ENCODE measurements at places on chromosomes 1 and 21.

DNA sequence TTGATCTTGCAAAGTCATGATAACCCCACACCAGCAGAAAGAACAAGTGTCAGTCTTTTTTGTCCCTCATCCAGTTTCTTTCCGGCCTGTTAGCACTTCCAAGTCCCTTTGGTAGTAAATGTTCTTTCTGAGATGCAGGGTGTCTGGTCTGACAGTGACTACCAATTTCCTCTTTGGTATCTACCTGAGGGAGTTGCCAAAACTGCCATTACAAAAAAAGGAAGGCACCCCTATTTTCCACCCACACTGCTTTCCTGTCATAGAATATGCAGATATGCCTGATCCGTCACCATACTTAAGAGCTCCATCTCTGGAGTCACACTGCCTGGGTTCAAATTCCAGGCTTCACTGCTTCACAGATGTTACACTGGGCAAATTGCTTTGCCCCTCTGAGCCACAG is 72.4 kb downstream of the ZNF281 start:
- DNase-seq: no peak

DNA sequence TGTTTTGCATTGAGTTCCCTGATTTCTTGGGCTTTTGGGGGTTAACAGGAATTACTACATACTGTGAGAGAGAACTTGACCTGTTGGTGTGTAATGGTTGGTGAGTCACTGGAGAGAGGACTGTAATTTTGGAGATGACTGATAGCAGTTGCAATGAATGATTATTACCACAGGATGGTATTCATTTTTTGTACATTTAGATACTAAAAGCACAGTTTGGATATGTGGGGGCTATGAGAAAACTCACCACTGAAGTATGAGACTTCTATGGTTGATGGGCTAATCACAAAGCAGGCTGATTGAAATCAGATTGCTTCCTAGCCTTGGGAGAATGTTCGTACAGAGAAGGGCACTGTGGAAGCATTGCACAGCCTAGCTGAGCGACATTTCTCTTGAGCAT is 1571.3 kb upstream of the PRMT6 start:
- no peak for DNase-seq

DNA sequence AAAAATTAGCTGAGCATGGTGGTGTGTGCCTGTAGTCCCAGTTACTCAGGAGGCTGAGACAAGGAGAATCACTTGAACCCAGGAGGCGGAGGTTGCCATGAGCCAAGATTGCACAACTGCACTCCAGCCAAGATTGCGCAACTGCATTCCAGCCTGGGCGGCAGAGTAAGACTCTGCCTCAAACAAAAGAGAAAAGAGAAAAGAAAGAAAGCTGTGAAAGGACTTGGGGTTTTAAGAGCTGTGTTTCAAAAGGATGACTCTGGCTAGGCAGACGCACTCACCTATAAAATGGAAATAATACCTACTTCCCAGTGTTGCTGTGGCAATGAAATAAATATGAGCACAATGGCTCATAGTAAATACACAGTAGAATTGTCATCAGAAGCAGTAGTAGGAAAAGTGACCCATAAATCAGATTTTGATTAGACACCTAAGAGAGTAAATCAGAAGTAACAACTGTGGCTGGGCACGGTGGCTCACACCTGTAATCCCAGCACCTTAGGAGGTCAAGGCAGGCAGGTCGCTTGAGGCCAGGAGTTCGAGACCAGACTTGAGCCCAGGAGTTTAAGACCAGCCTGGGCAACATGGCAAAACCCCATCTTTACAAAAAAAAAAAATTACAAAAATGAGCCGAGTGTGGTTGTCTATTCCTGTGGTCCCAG is 45.9 kb upstream of the PUM1 start:
- peak; percentile 15 for DNase-seq

- peak; percentile 30 for DNase-seq
Observed at GRCh38 chr21:41643246-41643966, 123.4 kb downstream of the RIPK4 start.

GRCh38 chr1:163813251-163813650 is 491.5 kb downstream of the NUF2 start:
- no peak for DNase-seq

GRCh38 chr1:67850151-67850551 is 16.9 kb upstream of the GNG12 start:
- no peak for DNase-seq

DNA sequence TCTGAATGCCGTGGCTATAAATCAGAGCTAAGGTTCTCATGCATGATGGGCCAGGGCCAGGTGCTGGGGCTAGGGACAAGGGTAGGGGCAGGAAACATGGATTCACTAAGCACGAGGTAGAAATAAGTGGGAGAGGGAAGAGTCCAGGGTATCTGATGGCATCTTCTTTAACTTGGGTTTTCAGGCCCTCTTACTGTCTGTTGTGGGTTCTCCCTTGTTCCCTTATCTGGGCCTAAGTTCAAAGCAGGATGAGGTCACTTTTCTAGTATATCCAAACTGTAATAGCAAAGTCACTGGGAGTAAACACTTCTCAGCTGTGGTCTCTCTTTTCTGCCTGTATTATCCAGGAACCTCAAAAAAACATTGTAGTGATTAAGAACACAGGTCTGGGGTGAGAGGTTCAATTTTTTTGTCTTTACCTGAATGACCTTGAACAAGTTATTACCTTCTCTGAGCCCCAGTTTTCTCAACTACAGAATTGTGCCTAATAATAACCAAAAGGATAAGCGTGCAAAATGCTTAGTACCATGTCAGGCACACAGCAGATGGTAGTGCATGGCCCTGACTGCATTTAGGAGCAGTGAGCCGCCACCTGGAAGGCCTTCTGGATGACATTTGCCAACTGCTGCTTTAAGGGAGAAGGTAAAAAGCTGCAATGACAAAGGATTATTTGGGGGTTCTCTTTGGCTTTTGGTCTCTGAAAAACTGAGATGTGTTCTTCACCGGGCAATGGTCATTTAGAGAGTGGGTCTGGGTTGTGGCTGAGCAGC is 53.6 kb upstream of the A3GALT2 start:
- no peak for DNase-seq

GRCh38 chr1:61620536-61620935 is 104.4 kb downstream of the TM2D1 start:
- DNase-seq: no peak

GRCh38 chr21:26117972-26118367 is 52.6 kb downstream of the APP start:
- no peak for DNase-seq

GRCh38 chr1:5896706-5897660 is 95.2 kb downstream of the NPHP4 start:
- no peak for DNase-seq

DNA sequence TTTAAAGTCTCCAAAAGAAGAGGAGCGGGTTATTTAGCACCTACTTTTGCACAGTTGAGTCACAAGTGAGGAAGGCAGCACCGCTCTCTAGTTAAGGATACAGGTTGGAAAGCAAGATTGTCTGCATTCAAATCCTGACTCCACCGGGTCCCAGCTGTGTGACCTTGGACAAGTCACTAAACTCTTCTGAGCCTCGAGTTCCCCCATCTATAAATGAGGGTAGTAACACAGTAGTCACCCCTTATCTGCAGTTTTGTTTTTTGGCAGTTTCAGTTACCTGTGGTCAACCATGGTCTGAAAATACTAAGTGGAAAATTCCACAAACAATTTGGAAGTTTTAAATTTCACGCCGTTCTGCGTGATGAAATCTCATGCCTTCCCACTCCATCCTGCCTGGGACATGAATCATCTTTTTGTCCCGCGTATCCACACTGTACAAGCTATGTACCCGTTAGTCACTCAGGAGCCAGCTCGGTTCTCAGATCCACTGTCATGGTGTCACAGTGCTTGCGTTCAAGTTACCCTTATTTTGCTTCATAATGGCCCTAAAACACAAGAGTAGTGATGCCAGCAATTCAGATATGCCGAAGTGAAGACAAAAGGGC is 49.4 kb downstream of the CAPZB start:
- no peak for DNase-seq

- no peak for DNase-seq
Observed at GRCh38 chr1:204250428-204251030, 36.7 kb upstream of the GOLT1A start.

DNA sequence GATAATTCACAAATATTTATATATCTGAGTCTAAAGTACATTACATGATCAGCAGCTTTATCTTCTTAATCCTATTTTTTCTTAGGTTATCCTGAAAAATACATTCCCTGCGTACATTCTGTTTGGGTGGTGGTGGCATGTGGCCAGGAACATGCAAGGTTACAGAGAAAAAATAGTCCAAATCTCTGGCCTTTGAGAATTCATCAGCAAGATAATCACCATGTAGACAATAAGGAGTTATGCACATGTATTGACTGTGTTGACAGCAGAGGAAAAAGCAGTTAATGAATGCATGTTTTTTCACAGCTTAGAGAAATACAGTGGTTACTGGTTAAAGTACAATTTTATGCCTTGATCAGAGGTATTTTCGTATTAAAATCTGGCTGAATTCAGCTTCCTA is 49.0 kb downstream of the ABCA4 start:
- DNase-seq: no peak

DNA sequence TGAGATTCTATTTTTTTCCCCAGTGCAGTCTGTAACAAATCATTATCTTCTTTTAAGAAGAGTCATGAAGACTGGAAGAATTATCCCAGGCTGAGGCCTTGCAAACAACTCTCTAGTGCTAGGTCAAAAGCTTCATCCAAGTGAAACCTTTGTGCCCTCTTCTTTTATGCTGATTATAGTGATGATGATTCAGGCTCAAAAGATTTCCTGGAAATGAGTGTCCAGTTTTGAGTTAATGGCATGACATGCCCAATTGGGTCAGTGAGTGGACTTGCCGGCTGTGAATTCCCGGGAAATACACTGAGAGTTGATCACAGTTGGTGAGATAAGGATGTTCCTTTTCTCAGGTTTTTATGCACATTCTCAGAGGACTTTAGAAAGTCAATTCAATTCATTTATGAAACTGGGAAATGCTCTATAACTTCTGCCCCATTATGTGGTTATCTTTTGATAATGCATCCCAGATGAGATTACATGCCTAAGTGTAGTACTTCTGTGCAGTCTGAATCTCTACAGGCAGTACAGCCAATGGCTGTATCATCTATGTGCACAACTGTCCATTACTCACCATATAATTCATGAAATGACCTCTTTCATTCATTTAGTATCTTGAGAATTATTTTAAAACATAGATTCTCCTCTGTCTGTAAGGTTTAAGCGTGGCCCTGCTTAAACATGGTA is 66.2 kb downstream of the S1PR1 start:
- DNase-seq: no peak

DNA sequence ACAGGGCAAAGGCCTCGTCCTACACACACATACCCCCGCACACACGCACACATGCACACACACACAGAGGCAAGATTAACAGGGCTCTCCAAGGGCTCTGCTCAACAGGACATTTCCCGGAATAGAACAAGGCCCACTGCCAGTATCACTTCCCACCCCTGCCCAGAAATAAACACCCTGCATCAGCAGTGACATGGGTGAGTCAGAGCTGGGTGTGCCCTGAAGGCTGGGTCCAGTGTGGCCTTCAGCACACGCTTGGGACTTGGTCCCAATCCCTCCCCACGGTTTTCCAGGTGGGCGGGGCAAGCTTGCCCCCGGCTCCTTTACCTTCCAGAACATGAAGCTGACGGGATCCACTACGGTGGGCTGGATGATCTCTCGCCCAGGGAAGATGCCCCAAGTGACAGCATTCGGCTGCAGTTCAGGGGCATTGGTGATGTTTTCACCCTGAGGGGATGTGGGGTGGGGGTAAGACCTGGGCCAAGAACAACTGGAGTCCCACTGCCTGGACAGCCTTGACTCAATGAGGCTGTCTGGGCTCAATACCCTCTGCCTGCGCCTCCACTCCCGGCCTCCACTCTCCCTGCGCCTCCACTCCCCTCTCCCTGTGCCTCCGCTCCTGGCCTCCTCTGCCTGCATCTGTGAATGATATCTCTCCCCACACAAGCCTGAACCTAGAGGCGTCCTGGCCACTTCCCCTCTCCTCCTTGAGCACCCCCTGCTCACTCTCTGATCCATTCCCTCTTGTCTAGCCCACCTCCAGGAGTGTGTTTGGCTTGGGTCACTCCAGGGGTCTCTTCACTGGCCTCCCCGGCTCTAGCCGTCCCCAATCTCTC is 14.7 kb downstream of the MTHFR start:
- DNase-seq: no peak

DNA sequence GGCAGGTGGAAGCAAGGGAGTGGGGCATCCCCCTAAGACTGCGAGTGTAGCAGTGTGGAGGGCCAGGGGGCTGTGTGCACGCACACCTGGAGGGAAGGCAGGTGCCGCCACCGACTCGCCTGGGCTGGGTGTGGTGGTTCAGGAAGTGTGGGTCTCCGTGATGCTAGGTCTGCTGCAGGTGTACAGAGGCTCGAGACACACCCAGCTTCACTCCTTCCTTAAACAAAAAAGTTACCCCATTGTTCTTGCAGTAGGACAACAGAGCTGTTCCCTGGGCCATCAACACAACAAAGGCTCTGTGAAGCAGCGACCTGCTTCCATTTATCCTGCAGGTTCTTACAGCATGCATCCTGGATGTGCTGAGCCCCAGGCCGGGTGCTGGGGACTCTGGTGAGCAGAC is 100.4 kb upstream of the TMEM51 start:
- DNase-seq: no peak
